ENCODE measurements at places on chromosomes 7 and 10.
A peak's percentile ranks its signal among the peaks of the same experiment; 100 is the strongest.

DNA sequence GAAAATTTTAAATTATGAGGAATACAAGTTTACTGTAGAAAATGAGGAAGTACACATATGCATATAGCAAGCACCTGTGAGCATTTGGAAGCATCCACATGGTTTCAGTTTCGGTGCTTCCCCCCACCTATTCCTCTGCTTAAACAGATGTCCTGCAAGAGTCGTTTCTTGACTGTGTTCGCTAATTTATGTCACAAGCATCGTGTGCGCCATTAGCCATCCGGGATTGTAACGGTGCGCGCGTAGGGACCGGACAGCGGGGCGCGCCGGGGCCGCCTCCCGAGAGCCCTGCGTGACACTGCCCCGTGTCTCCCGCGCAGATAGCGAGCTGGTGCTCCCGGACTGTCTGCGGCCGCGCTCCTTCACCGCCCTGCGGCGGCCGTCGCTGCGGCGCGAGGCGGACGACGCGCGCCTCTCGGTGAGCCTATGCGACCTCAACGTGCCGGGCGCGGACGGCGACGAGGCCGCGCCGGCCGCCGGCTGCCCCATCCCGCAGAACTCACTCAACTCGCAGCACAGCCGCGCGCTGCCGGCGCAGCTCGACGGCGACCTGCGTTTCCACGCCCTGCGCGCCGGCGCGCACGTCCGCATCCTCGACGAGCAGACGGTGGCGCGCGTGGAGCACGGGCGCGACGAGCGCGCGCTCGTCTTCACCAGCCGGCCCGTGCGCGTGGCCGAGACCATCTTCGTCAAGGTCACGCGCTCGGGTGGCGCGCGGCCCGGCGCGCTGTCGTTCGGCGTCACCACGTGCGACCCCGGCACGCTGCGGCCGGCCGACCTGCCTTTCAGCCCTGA lies 90.9 kb downstream of the NEURL1 start:
- no peak for DNase-seq

GRCh38 chr10:44395396-44395795 lies 10.5 kb upstream of the CXCL12 start:
- no peak for DNase-seq

- DNase-seq, result no peak
These were observed 29.0 kb upstream of the GNA12 start for GRCh38 chr7:2873146-2873545.

DNA sequence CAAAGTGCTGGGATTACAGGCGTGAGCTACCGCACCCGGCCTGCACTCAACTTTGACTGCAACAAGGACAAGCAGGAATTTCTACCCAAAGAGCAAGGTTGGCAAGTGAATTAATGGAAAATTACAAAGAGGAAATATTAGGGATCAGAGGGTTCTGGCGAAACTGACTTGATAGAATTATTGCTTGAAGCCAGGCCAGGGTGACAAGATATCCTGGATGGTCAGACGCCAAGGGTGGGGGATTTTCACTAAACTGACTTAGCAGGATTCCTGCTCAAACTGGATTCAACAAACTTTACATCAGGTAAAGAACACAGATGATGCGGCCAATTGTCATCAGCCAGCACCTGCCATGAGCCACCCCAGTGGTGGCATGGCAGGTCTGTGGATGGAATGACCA lies 603.6 kb upstream of the MGMT start:
- no peak for DNase-seq

GRCh38 chr10:115963848-115964247 lies 309.2 kb downstream of the GFRA1 start:
- DNase-seq, result no peak

DNA sequence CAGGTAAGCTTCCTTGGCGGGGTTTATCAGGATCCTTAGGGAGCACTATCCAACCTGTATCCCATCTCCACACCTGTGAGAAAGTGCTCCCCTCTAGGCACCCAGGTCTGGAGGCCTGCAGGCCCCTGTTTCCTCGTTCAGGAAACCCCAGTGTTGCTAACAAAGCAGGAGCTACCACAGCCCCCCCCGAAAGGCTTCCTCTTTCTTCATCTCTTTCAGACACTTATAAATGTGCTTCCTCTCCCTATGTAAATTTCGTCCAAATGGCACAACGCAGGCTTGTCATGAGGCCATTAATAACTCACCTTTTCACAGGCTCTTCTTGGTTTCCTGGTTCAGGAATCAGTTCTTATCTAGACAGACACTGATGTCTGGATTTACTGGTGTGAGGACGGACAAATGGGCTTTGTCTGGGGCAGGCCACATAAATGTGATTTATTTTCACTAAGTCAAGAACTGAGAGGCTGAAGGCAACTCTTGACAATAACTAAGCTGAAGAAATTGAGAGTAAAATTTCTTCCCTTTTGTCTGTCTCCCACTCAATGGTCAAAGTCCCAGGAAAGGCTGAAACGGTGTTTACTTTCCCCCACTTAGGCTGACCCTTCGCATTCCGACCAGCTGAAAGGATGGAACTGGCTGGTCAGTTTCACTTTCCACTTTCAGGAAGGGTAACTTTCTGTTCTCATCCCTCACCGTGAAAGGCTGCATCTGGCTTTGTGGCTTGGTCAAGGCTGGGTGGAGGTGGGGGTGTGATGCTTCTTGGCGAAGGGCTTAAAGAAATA lies 46.8 kb downstream of the PIK3AP1 start:
- DNase-seq, result no peak

GRCh38 chr10:30656233-30656632 lies 26.7 kb upstream of the LYZL2 start:
- no peak for DNase-seq

DNA sequence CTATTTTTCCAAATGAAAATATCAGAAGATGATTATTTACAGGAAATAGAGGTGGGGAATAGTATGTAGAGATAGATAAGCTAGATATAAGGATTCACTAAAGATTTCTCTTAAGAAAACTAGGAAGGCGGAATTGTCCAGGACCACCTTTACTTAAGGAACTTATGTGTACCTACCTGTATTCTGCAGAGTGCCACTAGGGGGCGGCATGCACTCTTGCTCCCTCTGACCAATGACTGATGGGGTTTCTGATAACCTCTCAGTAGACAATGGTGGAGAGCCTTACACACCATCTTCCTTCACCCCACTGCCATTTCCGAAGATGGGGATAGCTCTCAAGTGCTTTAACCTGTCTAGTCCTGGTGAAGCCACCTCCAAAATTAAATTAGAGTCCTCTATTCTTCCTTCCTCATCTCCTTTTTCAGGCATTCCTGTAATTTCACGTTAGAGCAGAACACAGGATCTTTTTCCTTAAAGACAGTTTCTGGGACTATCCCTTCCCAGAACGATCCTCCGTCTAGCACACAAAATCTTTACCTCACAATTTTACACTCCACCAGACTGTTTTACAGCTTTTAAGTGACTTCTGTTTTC lies 453.1 kb downstream of the SORCS1 start:
- DNase-seq, result peak; percentile 45

- DNase-seq, result no peak
These were observed 9.4 kb downstream of the ELFN1 start for GRCh38 chr7:1679326-1679965.

- DNase-seq, result no peak
These were observed 313.1 kb upstream of the DGKB start for GRCh38 chr7:15215616-15216015.

DNA sequence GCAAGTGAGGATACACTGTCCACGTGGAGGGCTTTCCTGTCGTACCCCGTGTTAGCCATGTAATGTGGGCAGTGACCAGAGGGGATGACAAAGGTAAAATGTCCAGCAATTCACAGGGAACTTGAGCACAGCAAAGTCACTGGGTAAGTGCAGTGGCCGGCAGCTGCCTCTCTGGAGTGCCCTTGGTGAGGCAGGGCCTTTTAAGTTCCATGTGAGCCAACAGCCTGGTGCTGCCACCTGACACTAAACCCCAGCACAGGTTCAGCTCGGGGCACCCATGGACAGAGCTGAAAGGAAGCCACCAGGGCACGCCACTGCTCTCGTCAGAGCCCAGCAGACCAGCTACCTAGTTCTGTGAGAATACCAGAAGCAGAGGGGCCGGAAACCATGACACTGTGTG lies 168.3 kb downstream of the PRKAG2 start:
- DNase-seq, result no peak

DNA sequence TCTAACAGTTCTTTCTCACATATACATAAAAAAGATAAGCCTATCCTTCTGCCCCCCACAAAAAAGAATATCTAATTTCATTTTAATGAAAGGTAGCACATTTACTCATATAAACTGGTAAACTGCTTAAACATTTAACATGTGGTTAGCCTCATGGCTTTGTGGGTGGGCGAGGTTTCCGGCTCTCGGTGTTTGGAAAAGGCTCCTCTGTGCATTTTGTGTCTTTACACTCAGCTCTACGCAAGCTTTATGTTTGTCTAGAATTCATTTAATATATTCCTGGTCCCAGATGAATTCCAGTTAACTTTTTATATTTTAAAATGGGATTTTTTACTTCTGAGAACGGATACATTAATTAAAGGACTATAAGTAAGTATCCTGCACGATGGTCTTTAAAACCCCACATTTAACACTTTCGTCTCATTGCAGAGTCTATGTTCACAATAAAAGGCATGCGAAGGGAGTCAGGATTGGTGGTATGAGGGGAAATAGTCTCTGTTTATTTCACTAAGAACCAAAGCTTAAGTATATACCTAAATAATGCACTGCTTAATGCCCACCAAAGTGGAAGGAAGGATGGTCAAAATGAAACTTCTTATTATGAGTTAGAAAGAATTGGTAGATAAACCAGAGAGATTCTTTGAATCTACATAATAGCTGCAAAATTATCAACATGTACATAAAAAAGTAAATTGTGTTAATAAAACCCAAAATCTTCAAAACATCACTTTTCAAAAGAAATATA lies 197.2 kb downstream of the CRPPA start:
- no peak for DNase-seq

DNA sequence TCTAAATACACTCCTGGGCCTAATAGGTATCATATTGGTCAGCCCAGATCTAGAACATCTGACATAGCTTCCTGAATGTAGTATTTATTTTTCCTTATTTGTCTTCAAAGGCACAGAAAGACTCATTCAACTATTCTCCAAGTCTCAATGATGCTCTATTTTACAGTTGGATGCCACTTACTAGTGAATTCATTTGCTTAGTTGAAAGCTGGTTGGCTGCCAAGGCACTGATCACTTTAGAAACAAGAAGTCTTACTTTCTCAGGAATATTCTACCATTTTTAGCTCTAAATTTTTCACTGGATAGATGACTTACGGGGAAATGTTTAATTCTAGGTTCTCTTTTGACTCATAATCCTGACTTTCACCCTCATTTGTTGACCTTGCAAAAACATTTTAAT lies 863.4 kb downstream of the SORCS1 start:
- DNase-seq, result no peak

DNA sequence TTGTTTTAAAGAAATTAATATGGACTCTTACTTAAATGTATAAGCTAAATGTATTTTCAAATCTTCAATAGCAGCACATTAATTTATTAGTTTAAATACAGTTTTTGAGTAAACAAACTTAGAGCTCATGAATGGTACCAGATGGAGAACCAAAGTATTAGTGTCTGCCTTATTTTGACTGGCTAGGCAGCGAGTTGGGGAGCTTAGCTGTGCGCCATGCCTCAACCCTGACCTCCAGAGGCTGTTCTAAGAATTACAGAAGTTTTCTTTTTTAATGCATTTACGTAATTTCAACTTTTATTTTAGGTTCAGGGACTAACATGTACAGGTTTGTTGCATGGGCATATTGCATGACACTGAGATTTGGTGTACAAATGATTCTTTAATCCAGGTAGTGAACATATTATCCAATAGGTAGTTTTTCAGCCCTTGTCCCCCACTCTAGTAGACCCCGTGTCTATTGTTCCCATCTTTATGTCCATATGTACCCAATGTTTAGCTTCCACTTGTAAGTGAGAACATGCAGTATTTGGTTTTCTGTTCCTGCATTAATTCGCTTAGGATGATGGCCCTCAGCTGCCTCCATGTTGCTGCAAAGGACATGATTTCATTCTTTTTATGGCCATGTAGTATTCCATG lies 166.8 kb downstream of the IQUB start:
- peak; percentile 2 for DNase-seq

GRCh38 chr7:110620110-110620735 lies 470.7 kb upstream of the LRRN3 start:
- DNase-seq, result no peak

DNA sequence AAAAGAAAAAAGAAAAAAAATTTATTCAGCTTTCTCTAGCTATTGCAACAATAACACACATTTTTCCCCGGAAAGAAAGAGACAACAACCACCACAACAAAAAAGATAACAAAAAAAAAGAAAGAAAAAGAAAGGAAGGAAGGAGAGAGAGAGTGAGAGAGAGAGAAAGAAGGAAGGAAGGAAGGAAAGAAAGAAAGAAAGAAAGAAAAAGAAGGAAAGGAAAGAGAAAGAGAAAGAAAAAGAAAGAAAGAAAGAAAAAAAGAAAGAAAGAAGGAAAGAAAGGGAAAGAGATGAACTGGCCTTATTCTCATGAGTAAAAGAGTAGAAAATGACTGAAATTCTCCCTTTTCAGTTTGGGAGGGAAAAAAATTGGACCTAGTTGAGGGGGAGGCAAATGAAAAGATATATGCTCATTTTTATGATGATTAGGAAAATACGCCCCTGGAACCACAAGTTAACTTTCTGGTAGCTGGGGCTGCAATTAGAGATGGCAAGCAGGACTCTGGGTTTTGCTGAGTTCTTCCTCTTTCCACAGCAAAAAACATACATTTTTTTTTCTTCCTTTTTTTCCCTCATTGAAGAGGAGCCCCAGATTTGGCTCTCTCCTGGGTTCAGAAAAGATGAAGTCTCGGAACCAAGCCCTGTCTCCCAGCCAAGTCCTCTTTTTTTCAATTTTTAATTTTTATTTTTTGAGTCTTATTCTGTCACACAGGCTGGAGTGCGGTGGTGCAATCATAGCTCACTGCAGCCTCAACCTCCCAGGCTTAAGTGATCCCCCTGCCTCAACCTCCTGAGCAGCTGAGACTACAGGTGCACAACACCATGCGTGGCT lies 12.6 kb upstream of the PRDX3 start:
- no peak for DNase-seq

DNA sequence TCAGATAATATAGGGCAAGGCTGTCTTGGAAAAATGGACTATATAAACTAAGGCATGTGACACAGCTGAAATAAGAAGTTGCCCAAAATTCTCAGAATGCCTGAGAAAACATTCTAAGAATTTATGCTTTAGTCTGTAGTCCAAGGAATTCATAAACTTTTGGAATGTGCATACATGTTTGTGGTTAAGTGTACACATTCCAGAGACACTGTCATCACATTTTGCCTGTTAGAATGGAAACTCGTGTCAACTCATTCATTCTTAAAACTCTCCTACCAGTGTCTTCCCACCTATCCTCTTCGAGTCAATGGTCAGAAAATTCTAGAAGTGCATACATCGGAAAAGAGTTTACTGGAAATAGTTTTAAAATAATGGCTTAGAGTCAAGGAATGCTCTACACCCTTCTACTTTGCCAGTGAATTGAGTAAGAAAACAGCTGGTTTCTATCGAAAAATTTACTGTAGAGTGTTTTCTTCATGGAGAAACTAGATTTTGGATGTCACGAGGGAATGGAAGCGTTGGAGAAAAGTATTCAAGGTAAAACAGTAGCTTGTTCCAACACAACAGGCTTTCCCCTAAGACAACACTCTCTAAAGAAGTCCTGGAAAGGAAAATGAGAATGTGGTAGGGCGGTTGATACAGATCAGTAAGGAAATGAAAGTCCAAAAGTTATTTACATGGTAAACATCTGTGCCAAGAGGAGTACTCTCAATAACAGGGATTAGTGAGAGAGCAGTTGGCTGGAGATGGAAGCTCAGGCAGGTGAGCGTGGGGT lies 1177.6 kb upstream of the C7orf33 start:
- DNase-seq, result no peak

GRCh38 chr10:77156406-77156879 lies 481.2 kb downstream of the KCNMA1 start:
- DNase-seq, result no peak
